ENCODE measurements at places on chromosomes 7 and 10.

GRCh38 chr7:75889826-75890225 is 11.0 kb downstream of the RHBDD2 start:
- no peak for DNase-seq

- DNase-seq: no peak
Observed at GRCh38 chr7:130288829-130289228, 4.1 kb upstream of the CPA4 start.

- DNase-seq: no peak
Observed at GRCh38 chr10:66095610-66096009, 830.2 kb upstream of the LRRTM3 start.

DNA sequence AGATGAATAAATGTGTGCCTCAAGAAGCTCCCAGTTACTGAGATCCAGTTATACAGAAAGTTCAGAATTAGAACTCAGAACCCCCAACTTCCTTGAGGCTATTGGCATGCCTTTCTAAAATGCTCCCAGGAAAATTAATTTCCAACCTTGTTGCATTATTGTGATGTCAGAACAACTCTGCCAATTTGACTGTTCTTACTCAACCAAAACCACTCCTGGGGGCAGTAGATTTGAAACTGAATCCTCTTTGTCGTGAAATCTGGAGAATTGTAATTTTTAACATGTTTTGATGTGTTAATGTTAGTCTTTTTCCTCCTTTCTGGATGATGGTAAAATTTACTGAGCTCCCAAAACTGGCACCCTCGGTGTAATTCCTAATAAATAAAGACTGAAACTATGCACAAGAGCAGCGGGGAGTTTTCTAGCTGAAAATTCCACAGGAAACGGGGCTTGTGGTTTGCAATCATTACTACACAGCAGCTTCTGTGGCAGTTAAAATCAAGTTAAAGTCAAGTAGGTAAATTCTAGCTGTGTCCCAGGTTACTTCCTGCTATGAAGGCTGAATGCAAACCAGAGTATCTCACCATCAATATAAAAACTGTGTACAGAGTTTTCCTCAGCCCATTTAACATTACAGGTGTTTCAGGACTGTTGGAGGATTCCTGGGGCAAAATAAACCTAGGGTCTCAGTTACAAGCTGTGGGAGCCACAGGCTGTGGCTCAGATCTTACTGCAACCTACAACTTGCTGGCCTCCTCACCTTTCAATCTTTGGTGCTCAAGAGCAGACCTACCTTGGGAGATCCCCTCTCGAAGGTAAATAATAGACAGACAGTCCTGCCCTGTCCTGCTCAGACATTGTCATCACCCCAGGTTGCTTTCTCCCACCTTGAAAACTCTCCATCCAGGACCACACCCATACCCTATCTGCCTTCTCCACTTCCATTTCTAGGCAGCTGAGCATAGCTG is 156.3 kb upstream of the KMT2E start:
- DNase-seq: no peak

- DNase-seq: no peak
Observed at GRCh38 chr10:35854661-35855060, 212.6 kb upstream of the FZD8 start.

GRCh38 chr10:79262959-79263746 is 84.1 kb upstream of the PPIF start:
- no peak for DNase-seq

GRCh38 chr7:142100634-142101033 is 10.9 kb upstream of the MGAM2 start:
- no peak for DNase-seq

DNA sequence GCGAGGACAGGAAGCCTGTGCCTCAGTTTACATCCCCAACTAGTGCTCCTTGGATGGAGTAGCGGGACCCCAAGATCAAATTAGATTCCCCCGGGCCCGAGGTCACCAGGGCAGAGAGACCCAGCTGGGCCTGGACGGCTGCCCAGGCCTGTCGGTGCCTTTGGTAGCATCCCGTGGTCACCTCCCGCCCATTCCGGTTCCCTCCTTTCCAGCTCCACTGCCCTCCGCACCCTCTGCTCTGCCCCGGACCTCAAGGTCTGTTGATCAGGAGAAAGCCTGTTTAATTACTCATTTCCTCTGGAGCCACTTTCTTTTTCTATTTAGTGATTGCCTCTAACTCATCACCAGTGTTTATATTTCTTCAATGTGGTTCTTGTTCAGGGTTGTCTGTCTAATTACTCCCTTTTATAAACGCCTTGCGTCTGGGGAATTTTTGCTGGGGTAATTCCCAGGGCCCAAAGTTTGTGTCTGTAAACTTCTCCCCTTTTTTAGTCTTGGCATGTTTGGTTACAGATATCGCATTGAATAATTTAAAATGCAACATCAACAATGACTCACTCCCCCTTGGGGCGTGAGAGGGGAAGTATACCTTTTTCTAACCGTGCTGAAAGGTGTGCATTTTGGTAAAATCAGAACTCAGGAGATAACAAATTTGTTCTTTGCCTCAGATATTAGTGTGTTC is 1.9 kb downstream of the FOXK1 start:
- peak; percentile 14 for DNase-seq

GRCh38 chr10:109880886-109881768 is 42.2 kb downstream of the XPNPEP1 start:
- DNase-seq: no peak

DNA sequence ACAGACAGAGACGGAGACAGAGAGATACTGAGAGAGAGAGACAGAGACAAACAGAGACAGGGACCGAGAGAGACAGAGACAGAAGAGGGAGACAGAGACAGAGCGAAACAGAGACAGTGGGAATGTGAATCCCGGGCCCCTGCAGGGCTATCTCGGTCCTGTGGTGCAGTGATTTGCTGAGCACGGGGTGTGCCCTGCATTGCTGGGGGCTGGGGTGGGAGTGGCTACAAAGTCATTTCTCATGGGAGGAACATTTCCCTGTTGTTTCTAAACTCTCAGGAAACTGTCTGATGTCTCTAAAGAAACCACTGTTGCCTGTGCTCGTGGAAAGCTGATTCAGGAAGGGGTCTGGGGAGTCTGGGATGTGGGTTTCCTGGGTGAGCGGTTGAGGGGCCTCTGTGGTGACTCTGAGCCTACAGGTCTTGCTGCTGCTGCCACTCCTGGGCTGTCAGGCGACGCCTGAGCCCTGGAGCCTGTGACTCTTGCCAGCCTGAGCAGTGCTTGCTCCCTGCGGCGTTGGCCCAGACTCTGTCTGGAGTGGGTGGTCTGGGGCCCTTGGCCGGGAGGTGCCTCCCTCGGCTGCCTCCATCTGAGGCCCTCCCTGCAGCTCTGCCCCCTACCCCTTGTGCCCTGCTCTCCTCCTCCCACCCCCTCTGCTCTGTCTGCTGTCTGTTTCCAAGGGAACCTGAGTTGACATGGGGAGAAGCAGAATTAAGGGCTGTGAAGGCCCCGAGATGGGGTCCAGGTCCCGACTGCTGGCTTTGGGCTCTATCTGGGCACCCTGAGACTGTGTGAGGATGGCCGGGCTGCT is 292.0 kb downstream of the WDR37 start:
- DNase-seq: no peak

- DNase-seq: no peak
Observed at GRCh38 chr7:125119559-125120115, 190.0 kb upstream of the POT1 start.

DNA sequence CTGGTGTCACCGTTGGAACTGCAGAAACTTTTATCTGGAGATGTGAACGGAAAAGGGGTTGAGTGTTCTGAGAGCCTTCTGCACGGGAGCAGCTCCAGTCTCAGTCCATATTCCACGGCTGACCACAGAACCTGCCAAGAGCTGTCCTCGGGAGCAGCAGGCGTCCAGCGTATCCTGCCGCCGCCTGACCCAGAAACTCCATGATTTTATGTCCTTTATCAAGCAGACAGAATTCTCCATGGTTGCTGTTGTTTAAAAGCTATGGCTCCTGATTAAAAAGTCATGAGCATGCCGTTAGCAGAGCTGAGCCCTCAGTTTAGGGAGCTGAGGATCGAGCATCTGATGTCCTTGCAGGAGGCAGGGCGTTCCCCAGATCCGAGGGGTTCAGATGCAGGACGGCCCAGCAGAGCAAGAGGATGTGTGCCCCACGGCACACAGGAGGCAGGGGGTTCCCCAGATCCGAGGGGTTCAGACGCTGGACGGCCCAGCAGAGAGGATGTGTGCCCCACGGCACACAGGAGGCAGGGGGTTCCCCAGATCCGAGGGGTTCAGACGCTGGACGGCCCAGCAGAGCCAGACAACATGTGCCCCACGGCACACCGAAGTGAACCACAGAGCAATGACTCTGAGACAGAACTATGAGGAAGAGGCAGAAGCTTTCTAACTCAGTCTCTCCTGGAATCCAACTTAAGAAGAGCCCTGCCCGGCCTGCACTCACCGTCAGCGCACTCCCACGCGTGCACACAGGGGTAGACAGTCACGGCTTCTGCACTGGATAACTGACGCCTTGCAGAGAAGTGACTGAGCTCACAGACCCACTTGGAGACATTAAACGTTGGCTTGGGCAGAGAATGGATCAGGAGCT is 96.4 kb downstream of the WDR37 start:
- DNase-seq: no peak

DNA sequence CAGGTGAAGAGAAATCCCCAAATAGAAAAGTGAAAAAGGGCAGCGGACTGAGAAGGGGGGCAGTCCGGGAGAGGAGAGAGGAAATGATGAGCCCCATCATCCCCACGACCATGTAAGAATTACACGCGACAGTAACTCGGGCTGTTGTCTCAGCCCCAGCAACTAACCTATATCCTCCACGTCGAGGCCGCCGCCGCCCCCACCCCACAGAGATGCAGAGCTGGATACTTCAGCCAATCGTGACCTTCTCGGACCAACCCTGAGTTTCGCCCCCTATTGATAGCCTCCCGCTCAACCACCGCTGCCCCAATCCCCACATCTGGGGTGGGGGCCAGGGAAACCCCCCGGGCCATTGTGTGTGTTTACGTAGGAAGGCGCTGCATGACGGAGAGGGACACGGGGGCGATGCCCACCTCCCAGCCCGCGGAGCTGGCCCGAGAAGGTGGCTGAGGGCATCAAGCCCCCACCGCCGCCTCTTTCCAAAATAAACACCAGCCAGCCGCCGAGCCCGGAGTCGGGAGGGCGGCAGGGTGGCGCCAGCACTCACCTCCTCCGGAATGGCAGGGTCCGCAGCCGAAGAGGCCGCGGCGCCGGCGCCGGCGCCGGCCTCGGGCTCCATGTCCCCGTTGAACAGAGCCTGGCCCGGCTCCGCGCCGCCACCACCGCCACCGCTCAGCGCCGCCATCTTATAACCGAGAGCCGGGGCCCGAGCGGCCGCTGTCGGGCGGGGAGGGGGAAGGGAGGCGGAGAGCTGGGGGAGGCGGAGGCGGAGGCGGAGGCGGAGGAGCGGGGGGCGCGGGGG is 509 bp downstream of the BRAF start:
- DNase-seq: peak; percentile 51

GRCh38 chr7:103879928-103880600 is 109.4 kb downstream of the RELN start:
- no peak for DNase-seq

GRCh38 chr7:20927976-20928375 is 141.3 kb upstream of the SP8 start:
- no peak for DNase-seq

- DNase-seq: no peak
Observed at GRCh38 chr7:2474813-2475677, 1.2 kb downstream of the GRIFIN start.

DNA sequence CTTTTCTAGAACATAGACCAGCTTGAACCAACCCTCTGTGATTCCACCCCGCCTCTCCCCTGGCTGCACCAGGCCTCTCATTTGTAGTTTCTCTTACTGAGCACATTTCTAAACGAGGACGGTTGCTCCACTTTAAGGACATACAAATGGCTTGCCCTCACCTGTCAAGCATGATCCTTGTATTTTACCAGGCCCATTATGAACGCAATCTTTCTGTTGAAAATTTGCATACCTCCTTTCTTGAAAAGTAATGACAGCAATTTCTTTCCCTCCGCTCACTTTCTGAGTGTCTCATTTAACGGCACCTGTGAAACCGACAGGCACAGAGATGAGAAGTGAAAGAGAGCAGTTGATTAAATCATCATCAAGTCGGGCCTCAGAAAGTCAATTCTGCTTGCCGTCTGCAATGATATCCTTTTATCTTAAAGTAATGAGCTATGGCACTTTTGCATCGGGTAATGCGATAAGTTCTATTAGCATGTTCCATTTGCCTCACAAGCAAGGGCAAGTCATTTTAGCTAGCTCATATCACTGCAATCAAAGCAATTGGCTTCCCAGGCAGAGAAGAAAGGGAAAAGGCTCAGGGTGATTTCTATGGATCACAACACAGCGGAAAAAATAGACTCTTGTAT is 705.6 kb upstream of the GALNT17 start:
- no peak for DNase-seq

DNA sequence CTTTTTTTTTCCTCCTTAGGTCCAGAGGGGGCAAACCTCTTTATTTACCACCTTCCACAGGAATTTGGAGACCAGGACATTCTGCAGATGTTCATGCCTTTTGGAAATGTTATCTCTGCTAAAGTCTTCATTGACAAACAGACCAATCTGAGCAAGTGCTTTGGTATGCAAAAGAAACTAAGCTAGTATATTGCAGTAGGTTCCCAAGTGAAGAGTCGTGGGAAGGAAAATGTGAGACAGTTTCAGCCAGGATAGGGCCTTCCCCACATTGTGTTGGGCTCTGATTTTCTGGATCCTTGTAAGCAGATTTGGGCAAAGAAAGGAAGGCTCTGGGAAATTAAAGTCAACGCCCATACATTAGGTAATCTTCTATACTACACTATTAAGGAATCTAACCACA is 285.6 kb downstream of the USP6NL start:
- no peak for DNase-seq

GRCh38 chr10:44258019-44258418 is 126.9 kb downstream of the CXCL12 start:
- DNase-seq: no peak

DNA sequence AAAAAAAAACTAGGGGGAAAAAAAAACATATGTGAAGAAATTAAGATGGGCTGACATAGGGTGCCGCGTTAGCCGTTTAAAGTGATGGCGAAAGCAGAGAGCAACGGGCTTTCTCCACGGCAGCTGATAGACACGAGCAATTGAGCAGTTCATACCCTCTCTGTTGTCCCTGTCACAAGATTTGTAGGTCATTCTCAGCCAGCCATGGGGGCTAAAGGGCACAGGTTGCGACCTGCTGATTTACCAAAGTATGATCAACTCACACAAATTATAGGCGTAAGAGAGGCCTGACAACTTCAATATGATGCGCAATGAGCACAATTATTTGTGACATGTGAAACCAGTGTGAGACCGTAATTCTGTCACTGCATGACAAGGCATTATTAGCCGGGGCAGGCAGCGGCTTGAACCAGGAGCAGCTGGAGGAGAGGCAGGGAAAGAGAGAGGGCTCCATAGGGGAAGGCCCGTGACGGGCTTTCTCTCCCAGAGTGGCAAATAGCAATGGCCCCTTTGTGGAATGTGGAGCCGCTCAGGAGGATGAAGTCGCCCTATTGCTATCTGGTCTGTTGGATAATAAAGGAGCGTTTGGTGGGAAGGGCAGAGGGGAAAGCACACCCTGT is 195.1 kb upstream of the HABP2 start:
- no peak for DNase-seq

- no peak for DNase-seq
Observed at GRCh38 chr7:94088560-94088959, 84.4 kb upstream of the BET1 start.

- no peak for DNase-seq
Observed at GRCh38 chr10:5817322-5818047, 4.3 kb upstream of the GDI2 start.

GRCh38 chr7:40584667-40585433 is 450.0 kb downstream of the SUGCT start:
- DNase-seq: no peak
